ENCODE measurements at places on chromosomes 2 and 18.

- DNase-seq: no peak
Measured at GRCh38 chr2:214810671-214811070, 1.2 kb upstream of the BARD1 start.

- DNase-seq: no peak
Measured at GRCh38 chr2:235614900-235615712, 121.3 kb downstream of the AGAP1 start.

GRCh38 chr2:222965555-222965954 is 86.4 kb upstream of the KCNE4 start:
- DNase-seq: no peak

GRCh38 chr2:122238006-122238559 is 482.6 kb downstream of the TSN start:
- no peak for DNase-seq

DNA sequence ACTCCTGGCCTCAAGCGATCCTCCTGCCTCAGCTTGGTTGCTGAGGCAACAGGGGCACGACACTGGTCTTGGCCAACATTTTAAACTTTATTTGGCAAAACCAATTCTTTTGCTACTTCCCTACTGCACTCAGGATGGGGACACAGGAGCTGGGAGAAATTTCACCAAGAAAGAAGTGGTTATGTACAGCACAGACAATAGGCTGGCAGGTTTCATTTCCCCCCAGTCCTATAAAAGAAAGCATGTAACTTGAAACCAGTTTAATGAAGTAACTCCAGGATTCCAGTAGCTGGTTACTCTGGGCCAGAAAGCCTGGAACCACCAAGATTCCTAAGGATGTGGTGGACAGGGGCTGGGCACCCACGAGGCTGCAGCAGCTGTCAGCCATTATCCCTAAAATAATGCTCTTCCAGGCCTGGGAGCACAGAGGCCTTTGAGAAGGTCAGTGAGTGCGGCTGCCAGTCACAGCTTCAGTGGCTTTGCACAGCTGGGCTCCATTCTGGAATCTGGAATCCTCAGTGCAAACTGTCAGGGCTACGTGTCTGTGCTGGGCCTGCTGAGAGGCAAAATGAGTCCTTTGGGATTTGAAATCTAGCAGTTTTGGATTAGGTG is 142.3 kb upstream of the ITGA6 start:
- no peak for DNase-seq

- no peak for DNase-seq
Measured at GRCh38 chr2:69554981-69555380, 88.6 kb downstream of the AAK1 start.

DNA sequence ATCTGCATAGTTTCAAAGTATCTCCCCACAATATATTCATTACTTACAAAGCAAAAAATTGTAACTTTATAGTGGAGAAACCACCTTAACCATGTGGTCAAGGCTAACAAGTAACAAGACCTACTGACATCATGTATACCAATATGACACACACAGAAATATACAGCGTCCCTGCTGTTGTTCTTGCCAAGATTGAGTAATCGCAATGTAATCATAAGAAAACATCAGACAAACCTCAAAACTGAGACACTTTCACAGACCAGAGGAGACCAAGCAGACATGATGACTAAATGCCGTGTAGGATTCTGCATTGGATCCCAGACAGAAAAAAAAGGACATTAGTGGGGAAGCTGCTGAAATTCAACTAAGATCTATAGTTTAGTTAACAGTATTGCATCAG is 123.0 kb downstream of the ACAA2 start:
- no peak for DNase-seq

GRCh38 chr2:142834021-142834420 is 43.4 kb upstream of the KYNU start:
- no peak for DNase-seq

DNA sequence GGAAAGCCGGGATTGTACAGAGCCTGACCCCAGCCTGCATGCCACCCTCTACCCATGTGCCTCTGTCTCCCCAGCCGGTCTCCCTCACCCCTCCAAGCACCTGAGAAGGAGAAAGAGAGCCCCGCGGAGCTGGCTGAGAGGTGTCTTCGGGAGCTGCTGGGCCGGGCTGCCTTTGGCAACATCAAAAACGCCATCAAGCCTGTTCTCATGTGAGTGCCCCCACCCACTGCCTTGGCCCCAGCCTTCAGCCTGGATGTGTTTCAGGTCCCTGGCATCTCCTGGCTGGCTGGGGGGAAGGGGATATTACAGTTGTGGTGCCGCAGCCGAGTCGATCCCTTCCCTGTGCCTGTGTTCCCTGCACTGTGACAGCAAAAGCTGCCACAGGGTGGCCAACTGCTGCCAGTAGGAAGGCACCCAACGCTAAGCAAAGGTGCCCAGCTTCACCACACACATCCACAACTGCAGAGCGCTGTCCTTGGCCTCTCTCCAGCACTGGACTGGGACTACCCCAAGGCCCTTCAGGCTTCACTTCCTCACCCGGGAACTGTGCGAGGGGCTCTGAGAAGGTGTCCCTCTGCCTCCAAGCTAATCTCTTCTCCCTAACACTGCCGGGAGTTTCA is 38.4 kb downstream of the POMC start:
- no peak for DNase-seq

- DNase-seq: peak; percentile 8
Measured at GRCh38 chr2:43051338-43051737, 175.1 kb downstream of the ZFP36L2 start.

DNA sequence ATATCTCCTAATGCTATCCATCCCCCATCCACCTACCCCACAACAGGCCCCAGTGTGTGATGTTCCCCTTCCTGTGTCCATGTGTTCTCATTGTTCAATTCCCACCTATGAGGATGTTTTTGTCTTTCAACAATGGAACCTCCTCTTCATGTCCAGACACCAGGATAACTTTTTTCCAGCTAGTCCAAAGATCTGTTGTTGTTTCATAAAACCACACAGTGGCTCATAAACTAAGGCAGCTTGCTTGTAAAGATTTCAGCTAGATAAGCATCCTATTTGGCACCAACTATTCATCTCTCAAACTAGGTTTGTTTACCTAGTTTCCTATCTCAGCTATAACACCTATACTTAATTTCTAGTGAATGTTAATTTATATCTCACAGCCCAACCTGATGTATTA is 937.7 kb downstream of the TRIB2 start:
- DNase-seq: no peak

DNA sequence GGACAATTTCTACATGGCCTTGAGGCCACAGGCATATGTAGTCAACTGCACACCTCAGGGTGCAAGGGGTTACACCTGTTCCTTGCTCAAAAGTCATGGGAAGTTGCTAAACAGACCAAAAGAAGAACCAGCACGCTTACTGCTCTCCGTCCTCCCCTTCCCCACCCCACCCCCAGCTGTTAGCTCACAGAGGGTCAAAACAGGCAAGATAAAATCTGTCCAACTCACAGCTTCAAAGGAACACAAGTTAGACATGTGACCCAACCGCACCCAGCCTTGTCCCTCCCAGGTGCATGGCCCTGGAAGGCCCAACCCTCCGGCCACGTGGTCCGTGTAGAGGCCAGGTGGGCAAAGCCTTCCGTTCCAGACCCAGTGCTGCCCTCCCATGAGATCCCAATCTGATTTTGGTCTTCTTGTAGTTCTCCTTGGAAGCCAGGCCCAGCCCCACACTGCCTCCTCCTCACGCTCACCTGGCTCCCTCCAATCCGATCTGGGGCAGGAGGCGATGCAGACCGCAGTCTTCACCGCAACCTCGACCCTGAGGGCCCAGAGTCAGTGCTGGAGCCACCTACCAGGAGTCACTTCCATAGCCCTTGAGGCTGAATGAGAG is 14.5 kb upstream of the ASPRV1 start:
- DNase-seq: no peak

GRCh38 chr2:76257802-76258201 is 547.1 kb upstream of the GCFC2 start:
- no peak for DNase-seq

DNA sequence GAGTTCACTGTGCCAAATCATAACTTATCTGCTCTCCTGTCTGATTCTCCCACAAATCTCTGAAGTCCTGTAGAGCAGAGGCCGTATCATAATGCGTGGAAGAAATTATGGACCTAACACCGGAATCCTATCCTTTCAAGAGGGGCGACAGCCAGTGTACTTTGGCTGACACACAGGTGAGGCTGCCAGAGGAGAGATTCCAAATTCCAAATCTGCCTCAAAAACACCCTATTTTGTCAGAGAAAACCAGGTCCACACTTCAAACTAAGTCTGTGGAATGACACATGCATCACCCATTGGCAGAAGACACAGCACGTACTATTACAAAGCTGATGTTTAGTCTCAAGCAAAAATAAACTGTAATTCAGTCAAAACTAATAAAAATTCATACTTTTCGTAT is 139.2 kb upstream of the PID1 start:
- DNase-seq: no peak

DNA sequence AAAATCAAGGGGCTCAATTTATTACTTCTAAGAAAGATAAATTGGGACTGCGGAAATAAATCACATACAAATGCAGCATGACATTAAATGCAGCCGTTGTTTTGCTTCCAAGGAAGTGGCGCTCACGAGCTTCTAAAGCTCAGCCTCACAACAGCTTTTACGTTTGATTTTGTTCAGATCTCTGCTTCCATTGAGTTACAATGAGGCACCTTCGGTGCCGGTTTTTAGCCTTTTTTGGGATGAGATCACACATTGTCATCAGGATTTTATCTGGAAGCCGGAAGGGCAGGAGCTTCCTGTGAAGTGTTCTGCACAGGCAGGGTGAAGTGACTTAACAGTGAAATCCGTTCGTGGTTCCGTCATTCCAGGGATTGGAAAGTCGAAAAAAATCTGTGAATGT is 209.8 kb downstream of the DCDC2C start:
- no peak for DNase-seq

DNA sequence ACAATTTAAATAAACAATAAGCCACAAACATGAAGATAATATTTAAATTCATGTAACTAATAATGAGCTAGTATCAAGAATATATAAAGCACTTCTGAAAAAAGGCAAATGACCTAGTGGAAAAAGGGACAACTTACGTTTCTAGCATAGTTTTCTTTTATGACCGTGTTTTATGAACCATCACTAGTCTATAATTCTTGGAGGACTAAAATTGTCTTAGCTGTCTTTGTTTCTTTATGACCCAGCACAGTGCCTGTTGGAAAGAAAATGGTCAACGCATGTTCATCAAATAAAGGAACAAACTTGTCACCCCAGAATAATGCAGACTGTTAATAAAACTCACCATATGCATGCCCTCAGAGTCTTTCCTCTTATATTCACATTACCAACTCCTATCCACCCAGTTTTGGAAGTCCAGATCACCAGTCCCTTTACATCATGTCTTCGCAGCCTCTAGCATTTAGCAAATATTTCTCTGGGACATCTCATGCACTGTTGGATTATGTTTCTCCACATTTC is 57.4 kb upstream of the GRB14 start:
- no peak for DNase-seq

GRCh38 chr2:203802342-203803052 is 65.1 kb upstream of the CTLA4 start:
- peak; percentile 23 for DNase-seq

DNA sequence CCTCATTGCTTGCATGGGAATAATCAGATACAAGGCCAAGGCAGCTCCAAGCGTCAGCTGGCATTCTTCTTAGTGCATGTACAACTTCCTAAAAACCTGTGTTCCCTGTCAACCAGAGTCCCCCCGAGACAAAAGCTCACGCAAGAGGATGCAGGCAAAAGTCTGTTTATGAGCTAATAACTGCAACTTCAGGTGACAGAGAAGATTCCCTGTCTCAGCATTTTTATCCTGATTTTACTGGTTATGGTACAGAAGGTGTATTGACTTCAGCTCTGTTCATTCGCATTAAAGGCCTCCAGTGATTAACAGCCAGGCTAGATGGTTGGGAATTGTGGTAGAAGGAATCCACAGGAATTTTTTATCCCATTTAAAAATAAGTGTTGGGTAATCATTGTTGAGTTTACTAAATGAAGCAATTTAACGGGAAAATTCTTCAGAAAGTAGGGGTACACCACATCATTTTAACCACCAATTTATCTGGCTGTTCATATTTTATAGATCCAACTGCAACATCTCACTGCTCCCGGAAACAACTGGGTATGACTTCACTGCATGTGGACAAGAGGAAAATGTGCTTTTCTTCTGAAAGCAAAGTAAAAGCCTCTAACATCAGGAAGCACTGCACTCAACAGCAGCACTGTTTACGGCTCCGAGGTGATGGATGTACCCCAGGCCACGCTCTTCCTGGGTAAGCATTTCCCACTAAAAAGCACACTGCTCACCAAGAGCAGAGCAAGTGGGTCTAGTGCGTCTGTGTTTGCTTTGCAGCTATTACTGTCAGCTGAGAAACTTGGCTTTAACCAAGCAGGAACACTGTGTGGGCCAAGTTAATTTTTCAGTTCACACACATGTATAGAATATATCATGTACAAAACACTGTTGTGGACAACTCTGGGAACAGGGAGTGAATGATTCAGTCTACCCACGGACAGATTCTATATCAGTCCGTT is 31.9 kb downstream of the CCBE1 start:
- DNase-seq: no peak

DNA sequence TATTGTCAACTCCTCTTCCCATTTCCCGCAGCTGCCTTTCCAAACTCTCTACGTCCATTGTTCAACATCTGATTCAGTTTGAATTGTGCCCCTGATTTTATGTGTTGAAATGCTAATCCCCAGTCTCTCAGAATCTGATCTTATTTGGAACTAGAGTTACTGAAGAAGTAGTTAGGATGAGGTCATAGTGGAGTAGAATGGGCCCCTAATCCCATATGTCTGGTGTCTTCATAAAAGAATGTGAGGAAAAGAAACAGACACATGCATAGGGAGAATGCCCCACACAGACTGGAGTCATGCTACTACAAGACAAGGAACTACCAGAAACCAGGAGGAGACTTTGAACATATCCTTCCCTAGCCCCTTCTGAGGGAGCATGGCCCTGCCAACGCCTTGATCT is 99.2 kb downstream of the LRP1B start:
- DNase-seq: no peak

GRCh38 chr18:28115149-28115550 is 61.8 kb downstream of the CDH2 start:
- DNase-seq: no peak

DNA sequence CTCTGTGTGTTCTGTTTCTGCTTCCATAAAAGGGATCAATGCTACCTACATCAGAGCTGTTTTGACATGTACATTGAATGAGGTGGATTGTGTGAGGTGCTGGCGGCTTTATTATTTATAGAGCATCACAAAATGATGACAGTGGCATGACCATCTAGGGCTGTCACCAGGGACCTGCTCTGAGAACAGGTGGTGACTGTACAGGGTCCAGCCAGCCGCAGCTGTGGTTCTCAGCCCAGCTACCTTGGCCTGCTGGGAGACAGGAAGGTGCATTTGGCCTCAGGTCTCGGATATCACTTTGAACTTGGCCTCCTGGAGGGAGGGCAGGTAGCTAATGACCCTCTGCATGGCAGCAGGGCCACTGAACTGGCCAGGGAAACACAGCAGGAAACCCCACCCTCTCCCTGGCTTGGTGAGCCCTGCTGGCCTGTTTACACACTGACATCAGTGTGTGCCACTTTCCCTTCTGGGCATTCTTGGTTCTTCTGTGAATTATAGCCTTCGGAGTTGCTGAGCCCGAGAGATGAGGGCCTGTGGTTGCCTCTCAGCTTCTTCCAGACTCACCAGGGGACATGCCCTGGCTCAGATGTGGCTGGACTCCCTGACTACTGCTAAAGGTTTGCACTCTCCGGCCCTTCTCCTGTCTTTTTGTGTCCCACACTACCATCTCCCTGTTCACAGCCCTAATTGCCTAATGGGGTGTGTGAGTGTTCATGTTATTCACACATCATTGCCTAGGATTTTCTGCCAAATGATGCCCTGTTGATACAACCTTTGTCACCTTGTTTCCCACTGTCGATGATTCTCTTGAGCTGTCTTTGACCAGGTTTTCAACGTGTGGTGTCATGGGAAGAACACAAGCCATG is 109.2 kb upstream of the RAB12 start:
- no peak for DNase-seq

Data from stimulated activated CD4-positive, alpha-beta T cell treated with anti-CD3 and anti-CD28 coated beads, Interleukin-12 subunit alpha, Interleukin-12 subunit beta, amount 100 ng/mL, for 4 hours (primary cell).